GM23248 (cell line): ENCODE measurements at places on chromosomes 2 and 18. TPM values are rescaled to one million over a fixed set of nuclear protein-coding genes. Genes with fewer than 3 reads are reported as not detected.

- H3K27ac ChIP-seq = peak overlapping the region; percentile 84
- no peaks in the 10 kb centered on the region for H3K36me3 ChIP-seq
- peaks cover 30% of the 10 kb centered on the region for H3K4me1 ChIP-seq
- peak; percentile 63 for DNase-seq
- H3K27me3 ChIP-seq = no peaks in the 10 kb centered on the region
Measured at GRCh38 chr2:156436497-156437085, 412 bp downstream of the GPD2 start.

DNA sequence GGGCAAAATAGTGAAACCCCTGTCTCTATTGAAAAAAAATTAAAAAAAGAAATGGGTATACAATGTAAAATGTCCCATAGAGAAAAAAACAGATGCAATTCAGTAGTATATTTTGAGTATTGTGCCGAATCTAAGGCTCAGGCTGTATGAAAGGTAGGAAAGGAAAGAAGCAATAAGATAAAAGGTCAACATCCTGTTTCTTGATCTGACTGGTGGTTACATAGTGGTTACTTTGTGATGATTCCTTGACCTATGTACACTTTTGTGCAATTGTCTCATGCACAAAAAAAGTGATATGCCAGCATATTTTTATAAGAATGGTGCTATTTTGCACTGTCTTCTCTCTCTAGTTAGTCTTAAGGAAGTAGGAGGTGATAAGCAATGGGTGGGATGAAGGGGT lies 1333.7 kb upstream of the TMEFF2 start:
- H3K27ac ChIP-seq = no peak overlapping the region
- no peaks in the 10 kb centered on the region for H3K27me3 ChIP-seq
- no peak for DNase-seq
- no peaks in the 10 kb centered on the region for H3K36me3 ChIP-seq
- H3K4me1 ChIP-seq = no peaks in the 10 kb centered on the region
- no peak overlapping the region for H3K4me3 ChIP-seq

DNA sequence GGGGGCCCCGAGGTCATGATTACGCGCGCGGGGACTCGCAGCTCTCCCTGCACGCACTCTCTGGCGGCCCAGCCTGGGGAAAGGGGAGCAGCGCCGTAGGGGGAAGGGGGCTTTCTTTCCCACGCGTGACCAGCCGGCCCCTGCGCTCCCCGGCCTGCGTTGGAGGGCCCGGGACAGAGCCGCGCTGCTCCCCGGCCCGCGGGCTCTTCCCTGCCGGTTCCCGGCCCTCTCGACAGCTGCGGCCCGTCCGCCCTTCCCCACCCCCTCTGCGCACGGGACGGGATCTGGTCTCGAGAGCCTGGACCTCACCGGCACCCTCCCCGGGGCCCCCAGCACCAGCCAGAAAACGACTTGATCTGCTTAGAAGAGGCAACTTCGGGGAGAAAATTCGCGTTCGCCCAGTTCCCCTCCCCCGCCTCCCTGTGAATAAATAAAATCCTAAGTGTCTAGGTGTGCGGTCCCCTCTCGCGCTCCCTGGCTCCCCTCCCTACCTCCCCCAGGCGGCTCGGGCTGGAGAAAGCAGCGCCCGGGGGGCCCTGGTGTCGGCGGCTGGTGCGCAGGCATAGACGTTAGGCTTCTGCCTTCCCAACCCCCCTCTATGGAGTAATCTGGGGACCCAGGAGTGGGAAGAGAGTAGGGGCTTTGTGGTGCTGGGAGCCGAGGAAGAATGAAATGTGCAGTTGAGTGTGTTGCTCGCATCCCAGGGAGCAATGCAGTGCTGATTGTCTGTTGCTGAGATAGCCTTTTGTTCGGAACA lies 803 bp upstream of the FIGN start:
- peak overlapping the region; percentile 93 for H3K4me3 ChIP-seq
- peaks cover 8% of the 10 kb centered on the region for H3K4me1 ChIP-seq
- DNase-seq = peak; percentile 66
- H3K27me3 ChIP-seq = no peaks in the 10 kb centered on the region

DNA sequence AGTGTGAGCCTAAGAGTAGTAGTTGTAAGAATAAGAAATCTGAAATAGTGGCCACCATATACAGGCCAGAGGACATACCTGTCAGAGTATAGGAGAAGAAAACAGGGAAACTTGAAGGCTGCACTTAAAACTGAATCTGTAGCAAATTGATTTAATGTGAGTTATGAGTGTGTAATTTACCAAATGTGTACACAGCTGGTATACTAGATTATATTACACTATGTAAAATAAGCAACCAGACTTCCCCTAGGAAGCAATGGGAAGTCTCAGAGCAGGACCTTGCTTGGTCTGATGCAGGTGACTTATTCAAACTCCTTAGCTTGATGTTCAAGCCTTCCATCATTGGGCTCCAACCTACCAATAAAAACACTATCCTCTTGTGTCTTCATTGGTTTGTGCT lies 17.3 kb upstream of the EPC2 start:
- H3K36me3 ChIP-seq = no peaks in the 10 kb centered on the region
- no peak overlapping the region for H3K4me3 ChIP-seq
- H3K4me1 ChIP-seq = no peaks in the 10 kb centered on the region
- H3K27ac ChIP-seq = no peak overlapping the region

- H3K4me1 ChIP-seq = no peaks in the 10 kb centered on the region
- H3K27me3 ChIP-seq = peaks cover 14% of the 10 kb centered on the region; the same call in 1 of the 2 replicates
- no peak overlapping the region for H3K27ac ChIP-seq
- H3K4me3 ChIP-seq = peak overlapping the region; percentile 41; the same call in 1 of the 2 replicates
- H3K36me3 ChIP-seq = no peaks in the 10 kb centered on the region
Measured at GRCh38 chr2:91839904-91840868, 3031.0 kb upstream of the TEKT4 start.

DNA sequence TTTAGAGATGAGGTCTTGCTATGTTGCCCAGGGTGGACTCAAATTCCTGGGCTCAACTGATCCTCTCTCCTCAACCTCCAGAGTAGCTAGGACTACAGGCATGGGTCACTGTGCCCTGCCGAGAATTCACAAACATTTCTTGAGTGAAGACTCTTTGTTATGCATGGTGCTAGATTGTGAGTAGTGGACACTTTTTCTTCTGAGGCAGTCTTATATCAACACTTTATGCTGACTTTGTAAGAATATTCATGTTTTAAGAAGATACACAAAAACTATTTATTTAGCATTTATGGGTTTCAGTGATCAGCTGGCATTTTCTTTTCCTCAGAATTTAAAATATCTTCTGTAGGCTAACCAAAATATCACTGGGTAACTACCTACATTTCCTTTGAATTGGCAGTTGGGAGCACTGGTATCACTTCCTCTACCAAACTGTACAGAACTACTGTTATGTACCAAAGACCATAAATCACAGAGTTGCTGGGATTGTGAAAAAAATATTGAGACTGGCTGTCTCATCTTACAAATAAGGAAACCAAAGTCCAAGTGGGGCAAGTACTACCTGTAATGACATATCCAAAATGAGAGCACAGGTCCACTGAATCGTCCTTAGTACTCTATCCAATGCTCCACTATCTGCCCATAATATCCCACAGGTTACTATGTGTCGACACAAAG lies 34.0 kb downstream of the DOCK10 start:
- no peak overlapping the region for H3K27ac ChIP-seq
- H3K27me3 ChIP-seq = no peaks in the 10 kb centered on the region
- peaks cover 37% of the 10 kb centered on the region for H3K4me1 ChIP-seq
- no peak for DNase-seq
- no peaks in the 10 kb centered on the region for H3K36me3 ChIP-seq

DNA sequence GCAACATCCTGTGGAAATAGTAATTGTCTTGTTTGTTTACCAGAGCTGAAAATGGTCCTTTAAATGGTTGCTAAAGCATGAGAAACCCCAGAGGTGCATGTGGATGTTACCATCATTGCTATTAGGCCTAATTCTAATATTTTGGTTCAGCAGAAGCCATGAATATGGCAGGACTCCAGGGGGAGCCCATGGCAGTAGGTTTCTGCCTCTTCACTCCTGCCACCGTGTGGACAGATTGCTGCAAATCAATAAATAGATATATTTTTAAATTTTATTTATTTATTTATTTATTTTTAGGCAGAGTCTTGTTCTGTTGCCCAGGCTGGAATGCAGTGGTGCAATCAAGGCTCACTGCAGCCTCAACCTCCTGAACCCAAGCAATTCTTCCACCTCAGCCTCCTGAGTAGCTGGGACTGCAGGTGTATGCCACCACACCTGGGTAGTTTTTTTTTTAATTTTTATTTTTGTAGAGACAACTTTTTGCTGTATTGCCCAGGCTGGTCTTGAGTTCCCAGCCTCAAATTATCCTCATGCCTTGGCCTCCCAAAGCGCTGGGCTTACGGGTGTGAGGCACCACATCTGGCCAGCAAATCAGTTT lies 54.9 kb upstream of the CAPN13 start:
- peak; percentile 92 for DNase-seq
- no peaks in the 10 kb centered on the region for H3K27me3 ChIP-seq
- H3K4me3 ChIP-seq = no peak overlapping the region
- H3K4me1 ChIP-seq = no peaks in the 10 kb centered on the region
- no peaks in the 10 kb centered on the region for H3K36me3 ChIP-seq

DNA sequence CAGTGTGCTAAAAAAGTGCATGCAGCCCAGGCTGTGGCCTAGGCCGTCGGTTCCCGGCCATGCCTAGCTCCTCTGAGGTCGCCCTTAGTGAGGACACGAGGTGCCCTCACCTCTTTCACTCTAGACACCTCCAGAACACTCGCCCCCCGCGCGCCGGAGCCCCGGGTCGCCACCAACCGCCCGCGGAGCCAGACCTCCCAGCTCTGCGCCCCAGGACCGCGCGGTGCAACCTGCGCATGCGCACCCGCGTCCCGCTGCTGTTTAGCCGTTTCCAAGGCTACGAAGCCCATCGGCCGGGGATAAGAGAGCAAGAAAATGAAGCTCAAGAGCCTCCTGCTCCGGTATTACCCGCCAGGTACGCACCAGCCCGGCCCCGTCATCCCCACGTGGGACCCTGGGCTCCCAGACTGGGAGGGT lies at the start of gene DAW1:
TSS of gene DAW1 (plus strand) at position 257 of the 417 bp plus-strand sequence. CDS start at position 316, 59 bp downstream.
- no peaks in the 10 kb centered on the region for H3K36me3 ChIP-seq
- peaks cover 1% of the 10 kb centered on the region for H3K4me1 ChIP-seq
- no peaks in the 10 kb centered on the region for H3K27me3 ChIP-seq

GRCh38 chr2:27752551-27753237 lies 18.8 kb upstream of the MRPL33 start:
- no peaks in the 10 kb centered on the region for H3K27me3 ChIP-seq
- no peak overlapping the region for H3K27ac ChIP-seq
- no peak overlapping the region for H3K4me3 ChIP-seq
- DNase-seq = no peak

GRCh38 chr2:128037649-128038048 lies 9.8 kb upstream of the SAP130 start:
- no peaks in the 10 kb centered on the region for H3K4me1 ChIP-seq
- no peak overlapping the region for H3K27ac ChIP-seq
- no peak overlapping the region for H3K4me3 ChIP-seq
- H3K36me3 ChIP-seq = no peaks in the 10 kb centered on the region

DNA sequence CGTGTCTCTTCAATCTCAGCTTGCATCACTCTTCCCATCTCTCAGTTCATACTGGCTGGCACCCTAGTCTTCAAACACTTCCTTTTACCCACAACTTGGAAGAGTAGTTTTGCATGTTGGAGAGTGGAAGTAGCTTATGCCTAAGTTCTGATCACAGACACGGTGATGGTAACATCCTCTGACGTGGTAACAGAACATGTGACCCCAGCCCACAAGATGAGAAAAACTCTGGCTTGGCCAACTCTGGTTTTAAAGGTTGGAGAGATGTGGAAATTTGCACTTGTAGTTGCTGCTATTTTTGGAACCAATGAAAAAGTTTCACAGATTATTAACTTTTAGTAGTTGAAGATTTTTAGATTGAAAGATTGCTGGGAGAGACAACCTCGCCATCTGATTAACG lies 155.4 kb upstream of the SLC35G4 start:
- peaks cover 5% of the 10 kb centered on the region; the same call in 1 of the 2 replicates for H3K27me3 ChIP-seq
- H3K36me3 ChIP-seq = no peaks in the 10 kb centered on the region
- H3K27ac ChIP-seq = no peak overlapping the region
- H3K4me1 ChIP-seq = no peaks in the 10 kb centered on the region
- no peak overlapping the region for H3K4me3 ChIP-seq
- no peak for DNase-seq

DNA sequence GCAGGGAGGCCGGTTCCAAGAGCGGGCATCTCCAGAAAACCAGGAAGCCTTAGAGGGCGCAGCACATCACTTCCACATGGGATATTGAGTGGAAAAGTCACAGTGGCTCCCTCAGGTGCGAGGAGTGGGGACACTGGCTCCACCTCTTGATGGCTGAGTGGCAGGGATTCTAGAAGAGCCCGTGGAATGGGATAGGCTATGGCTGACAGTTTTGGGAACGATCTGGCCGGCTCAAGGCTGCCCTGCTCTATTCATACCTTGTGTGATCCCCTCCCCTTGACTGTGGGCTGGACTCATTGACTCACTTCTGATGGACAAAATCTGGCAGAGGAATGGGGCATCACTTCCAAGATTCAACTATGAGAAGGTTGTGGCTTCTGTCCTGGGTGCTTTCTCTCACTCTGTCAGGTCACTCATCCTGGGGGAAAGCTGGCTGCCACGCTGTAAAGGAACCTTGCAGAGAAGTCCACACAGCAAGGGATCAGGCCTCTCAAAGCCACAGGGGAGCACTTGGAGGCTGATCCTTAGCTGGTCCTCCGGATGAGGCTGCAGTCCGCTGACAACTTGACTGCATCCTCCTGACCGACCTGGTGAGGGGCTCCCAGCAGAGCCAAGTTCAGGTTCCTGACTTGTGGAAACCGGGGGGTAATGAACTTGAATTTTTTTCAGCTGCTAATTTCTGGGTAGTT lies 46.7 kb upstream of the HS6ST1 start:
- H3K4me3 ChIP-seq = no peak overlapping the region
- no peak overlapping the region for H3K27ac ChIP-seq
- H3K4me1 ChIP-seq = peaks cover 35% of the 10 kb centered on the region
- no peaks in the 10 kb centered on the region for H3K27me3 ChIP-seq

DNA sequence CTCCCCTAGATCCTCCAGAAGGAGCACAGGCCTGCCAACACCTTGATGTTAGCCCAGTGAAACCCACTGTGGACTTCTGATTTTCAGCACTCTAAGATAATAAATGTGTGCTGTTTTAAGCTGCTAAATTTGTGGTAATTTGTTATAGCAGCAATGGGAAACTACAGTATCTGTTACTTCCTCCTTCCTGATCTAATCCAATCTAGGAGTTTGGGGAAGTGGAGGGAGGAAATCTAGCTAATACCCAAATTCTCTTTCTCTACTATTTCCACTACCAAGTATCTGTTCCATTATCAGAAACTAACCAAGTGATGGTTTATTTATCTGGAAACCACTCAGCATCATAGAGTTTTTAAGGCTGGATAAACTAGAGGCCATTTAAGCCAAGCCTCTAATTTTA lies 64.9 kb downstream of the AFF3 start:
- H3K36me3 ChIP-seq = no peaks in the 10 kb centered on the region
- H3K4me3 ChIP-seq = no peak overlapping the region
- no peaks in the 10 kb centered on the region for H3K4me1 ChIP-seq

GRCh38 chr2:162103443-162104009 lies 29.5 kb upstream of the DPP4 start:
- H3K4me1 ChIP-seq = peaks cover 10% of the 10 kb centered on the region; the same call in 1 of the 2 replicates
- no peak for DNase-seq
- no peaks in the 10 kb centered on the region for H3K36me3 ChIP-seq
- no peaks in the 10 kb centered on the region for H3K27me3 ChIP-seq
- H3K4me3 ChIP-seq = no peak overlapping the region

GRCh38 chr2:204662956-204663355 lies 117.7 kb downstream of the PARD3B start:
- no peaks in the 10 kb centered on the region for H3K27me3 ChIP-seq
- H3K27ac ChIP-seq = no peak overlapping the region
- no peak for DNase-seq

The GRB14 gene
- not detected in 2 replicates for total RNA-seq

The SRD5A2 gene
- not detected in 2 replicates for total RNA-seq

The FEV gene
- not detected in 2 replicates for total RNA-seq

The OR6B3 gene
- total RNA-seq = not detected in 2 replicates

The TM4SF20 gene
- total RNA-seq = 14.2 and 18.7 TPM in 2 replicates

The CHRNG gene
- total RNA-seq = not detected in 2 replicates

The KCTD18 gene
- 24.0 and 27.7 TPM in 2 replicates for total RNA-seq

The KIAA2012 gene
- total RNA-seq = not detected in 2 replicates

The NTSR2 gene
- not detected in 2 replicates for total RNA-seq
